Astrocyte of the spinal cord (primary cell): ENCODE measurements at places on chromosomes 2 and 18.
A peak's percentile ranks its signal among the peaks of the same experiment; 100 is the strongest.

DNA sequence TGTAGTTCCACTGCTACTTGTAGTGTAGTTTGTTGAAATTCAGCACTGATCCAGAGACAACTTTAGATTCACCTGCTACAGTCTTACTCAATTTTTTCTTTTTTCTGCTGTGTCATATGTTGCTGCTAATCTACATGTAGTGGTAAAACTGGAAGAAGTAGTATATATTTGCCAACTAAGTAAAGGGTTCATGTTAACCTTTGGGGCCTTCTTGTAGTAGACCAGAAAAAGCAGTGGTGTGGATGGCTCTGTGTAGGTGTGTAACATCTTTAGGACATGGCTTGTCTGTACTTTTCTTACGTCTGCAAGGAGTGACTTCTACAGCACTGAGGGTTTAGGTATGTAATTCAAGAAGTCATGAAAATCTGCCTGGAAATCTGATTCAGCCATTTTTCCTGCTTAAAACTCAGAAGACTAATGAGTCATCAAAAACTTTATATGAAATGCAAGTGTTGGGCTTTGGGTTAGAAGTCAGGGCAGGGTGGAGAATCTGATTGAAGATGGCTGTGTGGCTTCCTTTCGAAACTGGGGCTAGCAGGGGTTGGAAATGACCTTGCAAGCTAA, 8.4 kb downstream of the PTPRM start:
- peak; percentile 67 for DNase-seq

GRCh38 chr18:52636536-52636935, 296.5 kb downstream of the DCC start:
- no peak for DNase-seq

- DNase-seq, result no peak
Observed at GRCh38 chr2:223813329-223813728, 24.1 kb downstream of the AP1S3 start.

GRCh38 chr2:201127152-201127511, 11.2 kb downstream of the CFLAR start:
- no peak for DNase-seq

DNA sequence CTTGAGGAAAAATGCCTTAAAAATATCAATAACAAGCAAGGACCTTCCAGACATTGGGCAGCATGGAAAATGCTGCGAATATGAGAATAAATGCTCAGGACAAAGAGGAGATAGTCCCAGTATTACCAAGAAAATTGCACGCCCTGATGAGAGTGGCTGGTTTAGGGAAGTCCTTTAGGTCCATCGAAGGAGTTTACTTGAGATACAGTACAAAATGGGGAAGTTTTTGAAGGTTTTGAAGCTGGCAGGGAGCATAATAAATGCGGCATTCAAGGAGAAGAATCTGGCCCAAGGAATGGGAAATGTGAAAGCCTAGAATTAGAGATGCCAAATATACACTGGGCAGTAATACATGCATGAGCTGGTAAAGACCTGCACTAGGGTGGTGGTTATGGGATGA, 90.2 kb upstream of the SPATS2L start:
- no peak for DNase-seq

- peak; percentile 71 for DNase-seq
Observed at GRCh38 chr2:222690564-222691200, 19.2 kb downstream of the MOGAT1 start.

- no peak for DNase-seq
Observed at GRCh38 chr2:149915151-149915550, 327.6 kb upstream of the MMADHC start.

GRCh38 chr2:232488721-232489300, 1.2 kb upstream of the ECEL1 start:
- DNase-seq, result no peak

DNA sequence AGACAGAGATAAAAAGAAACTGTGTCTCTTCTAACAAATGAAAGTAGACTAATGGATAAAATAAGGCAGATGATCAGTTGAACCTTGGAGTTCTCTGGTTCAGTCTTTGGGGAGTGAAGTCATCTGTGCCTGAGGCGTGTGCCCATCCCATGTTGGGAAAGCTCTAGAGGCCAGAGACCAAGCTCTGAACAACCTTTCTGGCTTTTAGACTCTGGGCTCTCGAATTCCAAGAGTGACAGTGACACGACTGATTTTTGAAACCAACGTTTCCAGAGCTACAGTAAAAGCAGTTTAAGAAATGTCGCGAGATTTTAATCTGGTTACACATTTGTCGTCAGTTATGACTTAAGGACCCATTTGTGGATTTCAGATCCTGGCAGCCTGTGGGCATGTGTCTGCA, 83.7 kb upstream of the APCDD1 start:
- DNase-seq, result no peak
